ENCODE measurements at places on chromosomes 5 and 9.

- DNase-seq: no peak
Observed at GRCh38 chr9:89465001-89465451, 32.9 kb downstream of the SEMA4D start.

- no peak for DNase-seq
Observed at GRCh38 chr5:180555168-180555921, 36.0 kb downstream of the SCGB3A1 start.

- no peak for DNase-seq
Observed at GRCh38 chr9:10274988-10275387, 337.8 kb downstream of the PTPRD start.

DNA sequence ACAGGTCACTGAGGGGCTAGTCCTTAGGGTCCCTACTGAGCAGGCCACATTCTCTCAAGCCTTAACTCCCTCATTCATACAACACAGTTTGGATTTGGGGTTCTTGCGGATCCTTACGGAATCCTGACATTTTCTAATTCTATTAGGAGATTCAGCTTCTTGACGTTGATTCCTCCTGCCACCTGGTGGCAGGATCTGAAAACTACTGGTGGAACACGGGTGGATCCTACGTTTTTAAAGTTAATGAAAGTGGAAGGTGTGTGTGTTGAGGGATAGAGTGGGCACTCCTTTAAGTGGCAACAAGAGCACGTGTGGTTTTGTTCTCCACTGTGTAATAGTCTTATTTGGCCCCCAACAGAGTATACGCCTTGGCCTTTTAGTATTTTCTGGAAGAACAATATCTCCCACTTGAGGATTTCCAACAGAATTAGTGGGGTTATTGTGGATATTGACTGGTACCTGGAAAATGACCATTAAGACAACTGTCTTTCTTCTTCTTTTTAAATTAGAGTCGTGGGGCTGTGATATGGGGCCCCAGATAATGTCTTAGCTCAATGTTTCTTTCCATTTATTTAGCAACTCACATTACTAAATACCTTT is 25.2 kb downstream of the SLC28A3 start:
- peak; percentile 57 for DNase-seq

GRCh38 chr5:21121213-21121612 is 1133.2 kb upstream of the CDH18 start:
- no peak for DNase-seq

DNA sequence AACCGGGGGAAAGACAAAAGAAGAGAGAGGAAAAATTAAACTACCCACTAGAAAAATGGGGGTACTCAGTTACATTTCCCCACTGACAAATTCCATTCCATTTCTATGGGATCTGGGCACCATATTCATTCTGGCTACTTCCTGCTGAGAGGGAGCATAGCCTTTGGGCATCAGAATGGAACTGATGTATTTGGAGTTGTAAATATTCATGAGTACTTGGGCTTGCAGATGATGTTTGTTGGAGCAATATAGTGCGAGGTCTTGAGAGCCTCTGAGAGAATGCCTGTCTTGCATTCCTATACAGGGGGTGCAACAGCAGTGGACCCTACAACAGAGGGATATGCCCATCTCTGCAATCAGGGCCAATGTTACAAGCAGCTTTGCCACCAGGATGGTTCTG is 16.7 kb downstream of the GMCL2 start:
- DNase-seq: no peak

DNA sequence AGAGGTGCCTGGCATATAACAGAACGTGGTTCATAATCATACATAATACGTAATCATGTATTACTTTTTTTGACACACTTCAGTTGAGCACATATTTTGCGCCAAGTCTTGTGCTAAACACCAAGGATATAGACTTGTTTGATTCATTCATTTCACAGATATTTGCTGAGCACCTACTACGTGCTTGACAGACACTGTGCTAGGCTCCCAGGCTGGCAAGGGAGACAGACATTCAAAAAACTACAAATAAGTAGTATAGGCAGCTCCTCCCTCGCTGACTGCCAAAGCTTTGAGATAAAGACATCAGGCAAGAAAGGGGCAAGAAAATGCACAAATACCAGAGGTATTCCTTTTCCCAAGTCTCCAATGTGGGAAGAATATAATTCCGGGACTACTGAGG is 122.5 kb upstream of the CPEB4 start:
- DNase-seq: no peak

DNA sequence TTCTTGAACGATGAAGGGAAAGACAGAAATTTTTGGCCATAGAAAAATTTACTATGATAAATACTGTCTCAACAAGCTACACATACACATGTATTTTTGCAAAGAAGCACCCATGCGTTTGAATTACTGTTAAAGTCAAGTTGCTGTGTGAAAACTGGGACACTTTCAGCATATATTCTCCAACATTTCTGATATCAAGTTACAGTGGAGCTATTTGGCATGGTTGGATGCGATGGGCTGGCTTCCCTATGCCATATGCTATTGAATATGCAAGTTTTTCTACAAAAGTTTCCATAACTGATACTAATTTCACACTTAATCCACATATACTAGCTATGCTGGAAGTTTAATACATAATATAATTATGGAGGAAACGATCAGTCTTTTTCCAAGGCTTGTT is 381.4 kb downstream of the CTNND2 start:
- no peak for DNase-seq

- DNase-seq: no peak
Observed at GRCh38 chr9:128213746-128214497, 10.7 kb downstream of the DNM1 start.

DNA sequence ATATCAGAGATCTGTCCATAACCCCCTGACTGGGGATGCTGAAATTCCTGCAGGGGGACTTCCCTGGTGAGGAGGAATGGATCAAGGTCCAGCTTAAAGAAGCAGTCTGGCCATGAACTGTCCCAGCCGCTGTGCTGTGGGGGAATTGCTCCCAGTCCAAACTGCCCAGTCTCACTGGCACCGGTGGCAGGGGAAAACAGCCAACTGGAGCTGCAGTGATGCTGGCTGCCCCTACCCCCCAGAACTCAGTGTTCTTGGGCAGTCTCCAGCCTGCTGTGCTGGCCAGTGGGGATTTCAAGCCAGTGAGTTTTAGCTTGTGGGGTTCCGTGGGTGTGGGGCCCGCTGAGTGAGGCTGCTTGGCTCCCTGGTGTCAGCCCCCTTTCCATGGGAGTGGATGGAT is 306.5 kb upstream of the RPS23 start:
- DNase-seq: no peak

GRCh38 chr5:123610665-123611405 is 98.9 kb downstream of the CSNK1G3 start:
- peak; percentile 59 for DNase-seq
